Activated CD4-positive, alpha-beta memory T cell treated with anti-CD3 and anti-CD28 coated beads, Interleukin-2, amount 10 ng/mL, durations not matched to agents 7 days and 5 days (primary cell): ENCODE measurements at places on chromosomes 7 and 10. TPM values are rescaled to one million over a fixed set of nuclear protein-coding genes. Genes with fewer than 3 reads are reported as not detected.
A peak's percentile ranks its signal among the peaks of the same experiment; 100 is the strongest.

GRCh38 chr7:39183796-39184195 lies 206.1 kb downstream of the POU6F2 start:
- no peaks in the 10 kb centered on the region for H3K4me1 ChIP-seq
- H3K36me3 ChIP-seq: no peaks in the 10 kb centered on the region
- no peak overlapping the region for H3K27ac ChIP-seq
- H3K27me3 ChIP-seq: no peaks in the 10 kb centered on the region
- no peak overlapping the region for H3K4me3 ChIP-seq
- no peak for DNase-seq

- no peaks in the 10 kb centered on the region for H3K36me3 ChIP-seq
- H3K4me1 ChIP-seq: no peaks in the 10 kb centered on the region
- no peak overlapping the region for H3K4me3 ChIP-seq
- no peak for DNase-seq
These were observed 943.5 kb downstream of the CNTNAP2 start for GRCh38 chr7:147060070-147060469.

DNA sequence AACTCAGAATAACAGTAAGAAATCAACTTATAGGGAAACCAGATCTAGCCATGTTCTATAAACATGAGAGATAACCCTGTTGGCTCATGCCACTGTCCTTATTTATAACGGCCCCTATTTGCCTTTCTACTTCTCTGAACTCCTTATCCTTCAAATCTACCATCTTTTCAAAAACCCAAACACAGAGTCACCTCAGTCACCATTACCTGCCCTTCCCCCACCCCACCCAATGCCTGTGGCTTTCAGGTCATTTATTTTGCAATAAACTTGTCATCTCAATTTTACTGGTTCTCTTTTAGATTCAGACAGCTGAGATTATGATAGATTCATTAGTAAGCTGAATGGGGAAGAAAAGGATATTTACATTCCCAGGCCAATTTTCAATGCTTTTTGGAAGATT lies 53.6 kb downstream of the KMT2C start:
- no peaks in the 10 kb centered on the region for H3K27me3 ChIP-seq
- no peak overlapping the region for H3K27ac ChIP-seq
- no peaks in the 10 kb centered on the region for H3K36me3 ChIP-seq
- H3K4me1 ChIP-seq: peaks cover 7% of the 10 kb centered on the region
- H3K4me3 ChIP-seq: no peak overlapping the region
- no peak for DNase-seq

Gene AKR1C8
- 0.63 TPM for total RNA-seq

DNA sequence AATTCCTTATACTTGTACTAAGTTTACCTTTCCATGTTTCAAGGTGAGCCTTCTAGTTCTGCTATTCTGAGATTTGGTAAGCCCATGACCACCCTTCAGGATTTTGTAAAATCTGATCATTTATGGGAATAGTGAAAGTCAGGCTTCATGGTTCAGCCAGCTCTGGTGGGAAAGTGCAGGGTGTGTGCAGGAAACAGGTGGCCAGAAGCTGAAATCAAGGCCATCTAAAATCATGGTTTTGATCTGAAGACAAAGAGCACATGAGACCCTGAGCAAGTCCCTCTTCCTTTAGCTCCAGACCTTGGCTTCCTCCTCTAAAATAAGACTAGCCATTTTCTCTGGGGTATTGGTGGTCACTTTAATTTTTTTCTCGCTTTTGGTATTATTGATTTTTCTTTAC lies 91.3 kb downstream of the CALD1 start:
- peaks cover 5% of the 10 kb centered on the region for H3K27me3 ChIP-seq
- DNase-seq: no peak
- H3K4me3 ChIP-seq: no peak overlapping the region
- no peak overlapping the region for H3K27ac ChIP-seq

DNA sequence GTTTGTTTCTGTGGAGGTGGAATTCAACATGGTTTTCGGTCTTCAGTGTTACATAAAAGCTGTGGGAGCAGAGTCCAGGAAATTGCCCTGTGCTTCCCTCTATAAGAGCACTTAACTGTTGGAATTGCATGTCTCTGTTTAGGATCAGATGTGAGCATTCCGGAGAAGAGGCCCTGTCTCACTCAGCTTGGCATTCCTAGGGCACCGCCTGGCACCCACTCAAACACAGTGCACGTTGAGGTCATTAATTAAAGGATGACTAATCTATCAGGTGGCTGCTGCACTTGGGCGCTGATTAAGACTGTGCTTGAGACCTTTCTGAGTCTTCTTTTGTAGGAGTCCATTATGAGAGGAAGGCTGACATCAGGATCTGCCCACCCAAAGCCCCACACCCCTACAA lies 82.8 kb upstream of the VIPR2 start:
- H3K27ac ChIP-seq: no peak overlapping the region
- no peaks in the 10 kb centered on the region for H3K4me1 ChIP-seq
- no peaks in the 10 kb centered on the region for H3K36me3 ChIP-seq
- no peak overlapping the region for H3K4me3 ChIP-seq
- peaks cover 8% of the 10 kb centered on the region for H3K27me3 ChIP-seq

- no peak for DNase-seq
- H3K4me1 ChIP-seq: peaks cover 51% of the 10 kb centered on the region
- peak overlapping the region; percentile 58 for H3K27ac ChIP-seq
- H3K27me3 ChIP-seq: peaks cover 77% of the 10 kb centered on the region
These were observed 1.3 kb upstream of the TNRC18 start for GRCh38 chr7:5424749-5425506.

Gene SNX10
- 42.4 TPM for total RNA-seq

GRCh38 chr7:123797673-123798531 lies 47.1 kb upstream of the HYAL4 start:
- no peaks in the 10 kb centered on the region for H3K27me3 ChIP-seq
- DNase-seq: no peak
- H3K4me1 ChIP-seq: no peaks in the 10 kb centered on the region
- H3K36me3 ChIP-seq: no peaks in the 10 kb centered on the region
- H3K4me3 ChIP-seq: no peak overlapping the region

DNA sequence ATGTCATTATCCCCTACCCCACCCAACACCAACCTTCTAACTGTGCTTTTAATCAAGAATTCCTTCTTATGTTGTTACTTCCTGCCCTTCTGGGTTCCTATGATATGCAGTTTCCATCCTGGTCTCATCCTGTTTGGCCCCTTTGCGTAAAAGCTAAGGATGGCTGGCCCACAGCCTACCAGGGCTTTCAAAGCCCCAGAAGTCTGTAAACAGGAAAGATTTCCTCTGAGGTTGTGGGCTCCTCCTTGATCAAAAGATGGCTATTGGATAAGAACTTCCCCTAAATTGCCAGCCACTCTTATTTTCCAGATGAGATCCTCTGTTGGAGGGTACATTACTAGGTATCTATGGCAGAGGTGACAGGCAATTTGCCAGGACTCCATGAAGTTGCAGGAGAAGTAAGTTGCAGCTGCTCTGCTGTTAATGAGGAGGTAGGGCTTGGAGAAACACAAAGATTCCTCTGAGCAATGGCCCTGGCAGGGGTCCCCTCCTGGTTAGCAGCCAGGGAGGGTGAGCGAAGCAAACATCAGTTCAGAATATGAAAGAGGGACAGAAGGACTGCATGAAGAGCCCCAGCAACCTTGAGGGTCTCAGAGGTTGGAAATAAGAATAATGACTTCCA lies 32.1 kb downstream of the NRP1 start:
- H3K4me3 ChIP-seq: no peak overlapping the region
- H3K27ac ChIP-seq: no peak overlapping the region
- peaks cover 1% of the 10 kb centered on the region for H3K4me1 ChIP-seq
- H3K36me3 ChIP-seq: no peaks in the 10 kb centered on the region
- H3K27me3 ChIP-seq: peaks cover 7% of the 10 kb centered on the region

Gene PFKFB3
- 66.8 TPM for total RNA-seq

GRCh38 chr7:79653136-79653631 lies 199.7 kb upstream of the MAGI2 start:
- no peaks in the 10 kb centered on the region for H3K36me3 ChIP-seq
- no peak for DNase-seq
- H3K27me3 ChIP-seq: no peaks in the 10 kb centered on the region
- no peak overlapping the region for H3K4me3 ChIP-seq

DNA sequence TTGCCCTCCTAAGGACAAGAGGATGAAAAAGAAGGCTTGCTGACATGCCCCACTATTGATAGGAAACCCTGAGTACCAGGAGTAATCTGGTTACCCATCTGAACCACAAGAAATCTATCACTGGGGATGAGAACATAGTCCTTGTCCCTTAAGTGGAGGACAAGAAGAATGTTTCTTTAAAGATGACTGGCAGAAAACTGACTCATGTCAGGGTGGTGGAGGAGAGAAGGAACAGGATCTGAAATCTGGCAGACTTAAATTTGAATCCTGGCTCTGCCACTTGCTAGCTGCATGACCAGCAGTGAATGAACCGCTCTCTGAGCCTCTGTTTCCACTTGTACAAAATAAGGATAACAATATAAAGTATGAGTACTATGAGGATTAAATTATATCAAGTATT lies 38.9 kb upstream of the XPNPEP1 start:
- H3K36me3 ChIP-seq: no peaks in the 10 kb centered on the region
- H3K27ac ChIP-seq: no peak overlapping the region
- no peak overlapping the region for H3K4me3 ChIP-seq
- DNase-seq: no peak
- H3K27me3 ChIP-seq: peaks cover 2% of the 10 kb centered on the region

Gene ANKRD61
- total RNA-seq: 0.20 TPM

- no peak overlapping the region for H3K4me3 ChIP-seq
- H3K27ac ChIP-seq: no peak overlapping the region
- H3K4me1 ChIP-seq: peaks cover 12% of the 10 kb centered on the region
- H3K27me3 ChIP-seq: no peaks in the 10 kb centered on the region
These were observed 29.7 kb upstream of the GSDME start for GRCh38 chr7:24786941-24787340.

Gene ELAPOR2
- total RNA-seq: 2.5 TPM

Gene DKK1
- not detected for total RNA-seq

GRCh38 chr10:13086056-13086455 lies 13.9 kb upstream of the OPTN start:
- H3K27me3 ChIP-seq: peaks cover 2% of the 10 kb centered on the region
- H3K36me3 ChIP-seq: peaks cover 6% of the 10 kb centered on the region
- H3K4me1 ChIP-seq: peaks cover 10% of the 10 kb centered on the region

GRCh38 chr10:37975401-37975991 lies 951 bp downstream of the ZNF25 start:
- no peaks in the 10 kb centered on the region for H3K27me3 ChIP-seq
- no peak for DNase-seq
- H3K4me3 ChIP-seq: peak overlapping the region; percentile 91
- peaks cover 22% of the 10 kb centered on the region for H3K4me1 ChIP-seq
- peaks cover 25% of the 10 kb centered on the region for H3K36me3 ChIP-seq

DNA sequence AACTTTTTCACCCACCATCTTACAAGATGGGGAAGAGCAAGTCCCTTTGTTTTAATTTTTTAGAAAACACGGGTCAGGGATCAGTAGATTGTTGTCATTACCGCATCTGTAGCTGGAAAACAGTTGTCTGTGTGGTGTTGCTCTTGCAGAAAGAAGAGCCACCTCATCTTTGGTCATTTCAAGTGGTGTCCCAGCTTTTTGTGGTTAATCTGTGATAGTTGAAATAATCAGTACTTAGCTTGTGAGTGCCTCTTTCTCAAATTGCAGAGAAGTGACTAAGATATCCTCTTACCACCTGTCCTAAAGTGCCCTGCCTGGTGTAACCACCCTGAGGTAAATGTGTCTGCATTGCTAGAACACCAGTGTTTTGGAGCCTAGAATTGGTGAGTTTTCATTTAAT lies 5.5 kb downstream of the PRPF18 start:
- H3K27ac ChIP-seq: no peak overlapping the region
- no peak for DNase-seq
- H3K27me3 ChIP-seq: no peaks in the 10 kb centered on the region

- peak overlapping the region; percentile 66 for H3K4me3 ChIP-seq
- H3K27me3 ChIP-seq: no peaks in the 10 kb centered on the region
- H3K27ac ChIP-seq: peak overlapping the region; percentile 92
- H3K4me1 ChIP-seq: peaks cover 60% of the 10 kb centered on the region
- DNase-seq: no peak
These were observed 6.9 kb downstream of the C10orf105 start for GRCh38 chr10:71712572-71713134.

Gene MLXIPL
- total RNA-seq: not detected

Gene MRLN
- total RNA-seq: not detected
